ENCODE measurements at places on chromosomes 2 and 18.

DNA sequence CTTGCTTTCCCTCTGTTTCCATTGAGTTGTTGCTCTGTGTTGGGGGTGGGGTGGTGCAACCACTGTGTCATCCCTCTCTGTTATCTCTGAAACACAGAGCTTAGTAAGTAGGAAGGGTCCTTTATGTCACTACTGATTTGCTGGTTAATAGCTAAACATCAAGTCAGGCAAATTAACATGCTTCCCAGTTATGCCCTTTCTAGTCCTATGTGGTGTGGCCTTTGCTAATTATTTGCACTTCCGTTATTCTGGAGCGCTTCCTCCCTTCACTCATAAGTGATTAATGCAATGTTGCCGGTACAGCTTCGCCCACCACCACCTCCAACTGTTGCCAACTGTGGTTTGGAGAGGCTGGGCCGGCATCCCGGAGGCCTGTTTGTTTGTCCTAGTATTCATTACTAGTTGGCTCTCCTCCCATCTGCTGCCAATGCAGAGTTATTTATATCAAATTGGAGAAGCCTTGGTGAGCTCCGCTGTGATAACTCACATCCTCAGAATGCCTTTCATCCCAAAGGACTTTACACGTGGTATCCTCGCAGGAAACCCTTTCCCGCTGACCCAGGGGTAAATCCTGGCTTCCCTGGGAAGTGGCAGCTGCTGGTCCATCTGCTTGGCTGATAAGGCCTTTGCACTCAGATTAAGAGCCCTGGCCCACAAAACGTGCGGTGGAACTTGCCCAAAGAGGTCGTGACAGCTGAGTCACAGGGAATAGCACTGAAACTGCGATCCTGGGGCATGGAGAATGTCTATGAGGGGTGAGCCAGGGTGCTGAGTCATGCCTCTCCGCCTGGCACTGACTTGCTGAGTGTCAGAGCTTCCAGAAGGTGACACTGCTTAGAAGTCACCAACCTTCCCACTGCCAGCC lies 72.0 kb upstream of the ZCCHC2 start:
- H3K4me1 ChIP-seq = peaks cover under 1% of the 10 kb centered on the region
- H3K27me3 ChIP-seq = peaks cover 20% of the 10 kb centered on the region
- H3K4me3 ChIP-seq = no peak overlapping the region
- H3K36me3 ChIP-seq = no peaks in the 10 kb centered on the region

- ATAC-seq = no peak
- no peaks in the 10 kb centered on the region for H3K27me3 ChIP-seq
- no peak overlapping the region for H3K4me3 ChIP-seq
Observed at GRCh38 chr18:6249170-6249569, 165.5 kb downstream of the L3MBTL4 start.

- H3K36me3 ChIP-seq = no peaks in the 10 kb centered on the region
- no peak for ATAC-seq
Observed at GRCh38 chr2:215622837-215623236, 187.0 kb upstream of the FN1 start.

GRCh38 chr2:96574364-96574763 lies 37.8 kb downstream of the ARID5A start:
- H3K27me3 ChIP-seq = no peaks in the 10 kb centered on the region
- H3K27ac ChIP-seq = no peak overlapping the region
- H3K36me3 ChIP-seq = no peaks in the 10 kb centered on the region
- no peak for ATAC-seq
- H3K4me3 ChIP-seq = no peak overlapping the region
- no peaks in the 10 kb centered on the region for H3K4me1 ChIP-seq

GRCh38 chr2:38554973-38555595 lies 47.6 kb downstream of the HNRNPLL start:
- peaks cover 75% of the 10 kb centered on the region for H3K36me3 ChIP-seq
- no peak overlapping the region for H3K4me3 ChIP-seq
- peak overlapping the region; percentile 24 for H3K27ac ChIP-seq
- peak; percentile 23 for ATAC-seq

DNA sequence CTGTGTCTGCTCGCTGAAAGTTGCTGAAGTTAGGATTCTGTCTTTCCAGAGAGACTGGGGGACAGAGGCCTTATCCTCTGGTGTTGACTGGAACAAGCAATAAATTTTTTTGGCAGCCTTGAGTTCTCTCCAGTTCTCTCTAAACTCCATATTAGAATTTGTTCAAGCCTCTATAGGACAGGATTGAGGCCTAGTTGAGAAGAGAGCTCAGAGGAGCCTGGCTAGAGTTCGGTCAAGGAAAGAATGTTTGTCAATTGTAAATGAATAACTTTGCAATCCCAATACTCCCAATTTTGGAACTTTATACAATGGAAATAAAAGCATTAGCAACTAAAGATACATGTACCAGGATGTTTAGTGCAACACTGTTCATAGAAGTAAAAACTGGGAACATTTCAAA lies 16.7 kb upstream of the RASGRP3 start:
- no peak for ATAC-seq
- no peak overlapping the region for H3K27ac ChIP-seq
- H3K27me3 ChIP-seq = peaks cover 2% of the 10 kb centered on the region
- no peaks in the 10 kb centered on the region for H3K36me3 ChIP-seq

DNA sequence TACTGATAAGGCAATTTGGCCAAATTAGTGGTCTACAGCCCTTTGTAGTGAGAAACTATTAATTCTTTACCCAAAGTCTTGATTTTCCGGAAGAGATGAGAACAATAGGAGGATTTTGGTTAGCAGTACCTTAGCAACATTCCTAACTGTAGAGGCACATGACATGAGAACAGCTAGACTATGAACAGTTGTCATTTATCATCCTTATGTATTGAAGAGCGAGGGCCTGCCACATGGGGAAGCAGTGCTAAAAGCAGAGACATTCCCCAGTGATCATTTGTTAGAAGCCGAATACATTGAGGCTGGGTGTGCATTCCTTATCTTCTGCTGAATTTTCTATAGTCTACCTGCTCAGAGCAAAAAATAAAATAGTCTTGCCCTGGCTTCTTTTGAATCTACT lies 65.2 kb downstream of the RBBP8 start:
- H3K4me1 ChIP-seq = no peaks in the 10 kb centered on the region
- H3K27me3 ChIP-seq = no peaks in the 10 kb centered on the region
- H3K36me3 ChIP-seq = peaks cover 79% of the 10 kb centered on the region
- ATAC-seq = no peak
- H3K4me3 ChIP-seq = no peak overlapping the region
- H3K27ac ChIP-seq = no peak overlapping the region

DNA sequence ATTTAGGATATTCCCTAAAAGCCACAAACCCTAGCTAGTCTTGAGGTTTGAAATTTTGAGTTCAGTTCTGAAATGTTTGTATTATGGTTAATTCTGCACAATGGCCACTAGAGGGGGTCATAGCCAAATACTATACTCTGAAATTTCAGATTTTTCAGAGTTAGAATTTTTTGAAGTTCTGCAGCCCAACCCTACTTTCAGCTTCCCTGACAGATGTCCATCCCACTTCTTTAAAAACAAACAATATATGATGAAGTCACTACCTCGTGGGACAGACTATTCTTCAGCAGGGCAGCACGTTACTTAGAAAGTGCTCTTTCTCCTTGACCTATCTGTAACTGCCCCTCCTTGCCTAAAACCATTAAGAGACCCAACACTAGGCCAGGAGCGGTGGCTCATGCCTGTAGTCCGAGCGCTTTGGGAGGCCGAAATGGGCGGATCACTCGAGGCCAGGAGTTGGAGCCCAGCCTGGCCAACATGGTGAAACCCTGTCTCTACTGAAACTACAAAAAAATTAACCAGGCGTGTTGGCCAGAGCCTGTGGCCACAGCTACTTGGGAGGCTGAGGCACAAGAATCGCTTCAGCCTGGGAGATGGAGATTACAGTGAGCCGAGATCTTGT lies 48.2 kb upstream of the PAPOLG start:
- no peak overlapping the region for H3K27ac ChIP-seq
- no peaks in the 10 kb centered on the region for H3K36me3 ChIP-seq
- peaks cover 4% of the 10 kb centered on the region for H3K4me1 ChIP-seq
- H3K4me3 ChIP-seq = no peak overlapping the region
- H3K27me3 ChIP-seq = peaks cover 12% of the 10 kb centered on the region

GRCh38 chr18:59918320-59918755 lies 18.5 kb downstream of the PMAIP1 start:
- H3K36me3 ChIP-seq = no peaks in the 10 kb centered on the region
- peaks cover 4% of the 10 kb centered on the region for H3K27me3 ChIP-seq
- peaks cover 18% of the 10 kb centered on the region for H3K4me1 ChIP-seq
- no peak overlapping the region for H3K27ac ChIP-seq

- ATAC-seq = no peak
- H3K4me3 ChIP-seq = no peak overlapping the region
- H3K27ac ChIP-seq = no peak overlapping the region
- no peaks in the 10 kb centered on the region for H3K27me3 ChIP-seq
- H3K36me3 ChIP-seq = no peaks in the 10 kb centered on the region
- H3K4me1 ChIP-seq = peaks cover 17% of the 10 kb centered on the region
Observed at GRCh38 chr2:197383825-197384224, 51.0 kb downstream of the SF3B1 start.

- no peak overlapping the region for H3K27ac ChIP-seq
- peaks cover 11% of the 10 kb centered on the region for H3K4me1 ChIP-seq
- no peak for ATAC-seq
- H3K36me3 ChIP-seq = no peaks in the 10 kb centered on the region
Observed at GRCh38 chr2:8653485-8653884, 28.4 kb upstream of the ID2 start.

DNA sequence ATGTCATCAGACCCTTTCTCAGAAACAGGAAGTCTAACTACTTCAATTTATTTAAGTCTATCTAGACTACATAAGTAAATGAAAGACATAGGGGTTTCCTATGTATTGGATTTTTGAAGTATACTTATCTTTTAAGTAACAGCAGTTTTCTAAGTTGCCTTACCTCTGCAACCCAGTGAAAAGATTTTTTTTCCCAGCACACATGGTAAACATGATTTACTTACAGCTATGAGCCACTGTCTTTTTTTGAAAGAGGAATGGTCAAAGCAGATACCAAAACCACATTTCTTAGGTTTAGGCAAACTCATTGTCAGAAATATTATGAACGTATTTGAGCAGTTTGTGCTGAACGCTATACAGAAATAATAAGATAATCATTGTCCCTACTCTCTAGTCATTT lies 78.7 kb upstream of the OTX1 start:
- no peaks in the 10 kb centered on the region for H3K36me3 ChIP-seq
- H3K27me3 ChIP-seq = no peaks in the 10 kb centered on the region
- no peak overlapping the region for H3K4me3 ChIP-seq
- ATAC-seq = no peak
- no peak overlapping the region for H3K27ac ChIP-seq
- no peaks in the 10 kb centered on the region for H3K4me1 ChIP-seq

- no peak for ATAC-seq
- H3K4me1 ChIP-seq = no peaks in the 10 kb centered on the region
- H3K27me3 ChIP-seq = no peaks in the 10 kb centered on the region
- no peak overlapping the region for H3K27ac ChIP-seq
Observed at GRCh38 chr2:81549646-81550045, 1245.1 kb upstream of the LRRTM1 start.

- ATAC-seq = no peak
- H3K4me1 ChIP-seq = peaks cover 10% of the 10 kb centered on the region
- no peak overlapping the region for H3K4me3 ChIP-seq
- no peaks in the 10 kb centered on the region for H3K27me3 ChIP-seq
- H3K27ac ChIP-seq = no peak overlapping the region
Observed at GRCh38 chr2:73089270-73090030, 17.9 kb upstream of the SFXN5 start.

- peak; percentile 41 for ATAC-seq
- H3K27ac ChIP-seq = no peak overlapping the region
- H3K36me3 ChIP-seq = peaks cover 7% of the 10 kb centered on the region
- H3K4me3 ChIP-seq = peak overlapping the region; percentile 71
- peaks cover 49% of the 10 kb centered on the region for H3K27me3 ChIP-seq
- peaks cover 24% of the 10 kb centered on the region for H3K4me1 ChIP-seq
Observed at GRCh38 chr2:42792087-42792582, 248 bp downstream of the HAAO start.

DNA sequence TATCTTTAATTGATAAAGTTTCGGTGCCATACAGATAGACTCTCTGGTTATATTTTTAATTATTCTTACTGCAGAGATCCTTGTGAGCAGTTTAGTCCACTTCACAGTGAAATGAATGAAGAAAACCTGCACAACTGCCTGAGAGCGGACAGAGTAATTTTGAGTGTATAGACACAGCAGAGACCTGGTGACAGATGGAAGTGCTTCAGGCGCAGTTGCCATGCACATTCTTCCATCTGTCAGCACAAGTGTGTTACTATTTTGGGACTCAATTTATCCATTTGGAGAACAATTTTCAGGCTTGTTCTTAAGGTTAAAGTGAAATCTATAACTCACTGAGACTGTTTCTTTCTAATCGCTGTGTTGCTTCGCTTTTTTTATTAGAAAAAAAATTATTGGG lies 147.8 kb upstream of the SPHKAP start:
- no peak overlapping the region for H3K27ac ChIP-seq
- H3K4me3 ChIP-seq = no peak overlapping the region
- H3K27me3 ChIP-seq = no peaks in the 10 kb centered on the region
- no peaks in the 10 kb centered on the region for H3K4me1 ChIP-seq

DNA sequence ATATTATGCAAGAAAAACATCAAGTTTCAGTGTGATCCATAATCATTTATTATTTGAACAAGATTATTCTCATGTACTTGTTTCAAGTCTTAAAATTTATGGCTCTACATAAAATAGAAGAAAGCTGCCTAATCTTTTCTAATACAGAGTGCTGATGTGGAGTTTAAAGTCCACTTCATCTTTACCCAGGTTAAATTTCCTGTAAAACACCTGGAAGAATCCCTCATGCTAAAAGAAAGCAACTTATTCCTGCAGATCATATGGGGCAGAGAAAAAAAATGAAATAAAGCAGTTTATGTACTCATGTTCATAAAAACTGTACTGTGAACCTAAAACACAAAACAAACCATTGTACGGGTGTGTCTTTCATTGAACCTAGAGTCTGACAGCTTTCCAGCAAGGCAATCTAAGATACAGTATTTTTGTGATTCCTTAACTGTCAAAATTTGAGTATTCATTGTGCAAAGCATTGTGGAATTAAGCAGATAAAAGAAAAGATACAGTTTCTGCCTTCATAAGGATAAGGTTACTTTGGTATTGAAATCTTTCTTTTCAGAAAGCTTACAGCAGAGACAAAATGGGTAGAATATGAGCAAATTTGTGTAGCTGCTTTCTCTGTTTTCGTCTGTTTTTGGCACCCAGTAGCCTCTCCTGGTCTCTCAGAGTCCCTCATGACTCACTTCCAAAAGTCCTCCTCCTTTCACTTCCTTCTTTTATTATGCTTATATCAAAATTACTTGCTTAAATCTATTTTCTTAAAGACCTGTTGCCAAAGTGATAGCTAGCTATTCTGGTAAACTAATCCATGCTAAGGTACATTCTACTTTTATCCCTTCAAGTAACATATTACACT lies 26.9 kb upstream of the GLS start:
- no peaks in the 10 kb centered on the region for H3K27me3 ChIP-seq
- no peak overlapping the region for H3K4me3 ChIP-seq
- ATAC-seq = peak; percentile 42
- H3K4me1 ChIP-seq = no peaks in the 10 kb centered on the region

DNA sequence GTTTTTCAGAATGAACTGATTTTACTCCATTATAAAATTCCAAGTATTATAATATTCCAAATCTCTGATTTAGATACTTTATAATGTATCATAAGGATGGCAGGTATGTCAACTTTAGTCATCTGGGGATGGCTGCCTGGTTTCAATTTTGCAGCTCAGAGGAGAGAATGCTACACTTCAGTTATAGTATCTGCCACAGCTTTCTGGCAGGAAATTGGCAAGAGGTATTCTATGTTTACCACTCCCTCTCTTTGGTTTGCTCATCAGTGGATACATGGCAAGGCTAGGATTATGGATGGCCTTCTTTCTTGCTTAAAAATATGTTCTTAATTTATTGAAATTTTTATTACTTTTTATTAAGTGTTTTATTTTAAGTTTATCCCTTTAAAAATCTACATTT lies 67.0 kb upstream of the TNFRSF11A start:
- peaks cover 81% of the 10 kb centered on the region for H3K36me3 ChIP-seq
- no peaks in the 10 kb centered on the region for H3K27me3 ChIP-seq
- no peak overlapping the region for H3K4me3 ChIP-seq
- no peaks in the 10 kb centered on the region for H3K4me1 ChIP-seq
